ENCODE measurements at places on chromosomes 3 and 15.
A peak's percentile ranks its signal among the peaks of the same experiment; 100 is the strongest.

- no peak for ATAC-seq
Observed at GRCh38 chr3:96259299-96259698, 555.1 kb upstream of the EPHA6 start.

GRCh38 chr3:89806166-89806565 lies 698.7 kb downstream of the EPHA3 start:
- no peak for ATAC-seq

GRCh38 chr3:152335273-152335672 lies 66.5 kb downstream of the MBNL1 start:
- no peak for ATAC-seq

- no peak for ATAC-seq
Observed at GRCh38 chr3:183823963-183824362, 1.4 kb downstream of the MAP6D1 start.

DNA sequence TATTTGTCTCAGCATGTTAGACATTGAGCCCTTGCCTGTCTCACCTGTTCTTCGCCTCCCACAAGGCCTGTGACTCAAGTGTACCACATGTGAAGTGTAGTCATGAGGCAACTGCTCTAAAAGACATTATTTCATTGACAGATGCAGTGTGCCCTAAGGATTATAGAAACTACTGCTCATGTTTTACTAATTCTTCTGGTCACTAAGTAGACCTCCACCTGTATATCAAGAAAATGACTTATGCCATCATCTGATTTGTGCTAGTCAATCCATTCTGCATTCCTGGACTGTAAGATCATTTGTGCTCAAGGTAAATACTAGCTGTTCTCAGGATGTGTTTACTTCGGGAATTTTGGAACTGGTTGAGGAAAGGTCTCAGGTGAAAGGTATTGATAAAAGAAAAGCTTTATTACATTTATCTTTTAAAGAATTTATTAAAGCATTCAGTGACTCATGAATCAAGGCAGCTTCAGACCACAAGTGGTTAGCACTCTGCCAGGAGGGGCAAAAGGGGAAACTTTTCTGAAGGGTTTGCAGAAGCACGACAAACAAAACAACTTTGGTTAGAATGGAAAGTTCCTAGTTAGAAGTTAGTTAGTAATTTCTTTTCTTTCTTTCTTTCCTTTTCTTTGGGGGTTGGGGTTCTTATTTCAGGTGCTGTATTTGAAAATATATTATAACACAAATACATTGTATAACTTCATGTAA lies 465.3 kb upstream of the CBLB start:
- ATAC-seq, result no peak

GRCh38 chr3:69420781-69421520 lies 35.1 kb upstream of the FRMD4B start:
- ATAC-seq, result peak; percentile 62

DNA sequence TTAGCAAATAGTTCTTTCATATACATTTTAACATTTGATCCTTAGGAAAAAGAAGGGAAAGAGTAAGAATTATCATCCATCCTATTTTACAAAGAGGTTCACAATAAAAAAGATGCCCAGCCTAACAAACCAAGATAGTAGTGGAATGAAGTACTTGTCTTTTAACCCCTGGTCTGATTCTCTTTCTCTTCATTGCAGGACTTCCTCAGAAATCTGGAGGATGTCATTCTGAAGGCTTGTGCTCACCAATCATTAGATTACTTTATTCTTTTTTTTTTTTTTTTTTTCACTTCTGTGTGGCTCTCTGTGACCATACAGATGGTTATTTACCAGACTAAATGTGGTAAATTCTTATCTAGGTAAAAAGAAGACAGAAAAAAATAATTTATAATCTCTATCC lies 7.0 kb downstream of the HDGFL3 start:
- ATAC-seq, result no peak

GRCh38 chr3:128273109-128273840 lies 120.0 kb downstream of the EEFSEC start:
- ATAC-seq, result no peak

GRCh38 chr15:99729920-99730319 lies 3.3 kb downstream of the LYSMD4 start:
- ATAC-seq, result no peak

GRCh38 chr15:57205027-57205855 lies 171.1 kb upstream of the CGNL1 start:
- ATAC-seq, result no peak

DNA sequence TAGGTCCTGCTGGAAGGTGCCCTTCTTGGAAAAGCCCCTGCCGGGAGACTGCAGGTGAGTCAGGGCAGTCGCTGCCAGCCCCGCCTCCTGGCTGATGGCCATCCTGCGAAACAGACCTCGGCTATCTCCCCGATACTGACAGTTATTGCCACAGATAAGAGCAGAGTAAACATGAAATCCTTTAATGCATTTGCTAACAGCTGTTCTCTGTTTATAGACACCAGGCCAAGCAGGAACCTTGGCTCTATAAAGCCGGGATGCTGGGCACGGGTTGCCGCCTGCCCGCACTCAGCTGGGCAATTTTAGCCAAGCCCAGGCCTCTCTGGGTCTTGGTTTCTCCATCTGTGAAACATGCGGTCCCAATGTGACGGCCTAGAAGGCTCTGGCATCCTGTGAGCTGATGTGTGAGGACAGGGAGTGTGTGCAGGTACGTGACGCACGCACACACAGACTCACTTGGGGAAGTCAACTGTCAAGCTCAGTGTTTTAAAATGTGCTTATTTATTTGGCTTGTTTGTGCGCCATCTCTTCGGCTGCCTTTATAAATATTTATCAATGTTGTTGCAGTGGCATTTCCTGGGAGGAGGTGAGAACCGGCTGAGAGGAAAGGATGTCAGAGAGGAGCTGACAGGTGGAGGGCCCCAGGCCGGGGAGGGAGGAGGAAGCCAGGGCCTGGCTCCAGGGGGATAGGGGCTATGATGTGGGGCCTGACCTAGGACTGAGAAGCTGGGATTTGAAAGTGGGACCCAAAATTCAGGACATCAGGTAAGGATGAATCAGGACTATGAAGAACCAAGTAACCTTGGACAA lies 50.8 kb upstream of the PRR23E start:
- ATAC-seq, result no peak

DNA sequence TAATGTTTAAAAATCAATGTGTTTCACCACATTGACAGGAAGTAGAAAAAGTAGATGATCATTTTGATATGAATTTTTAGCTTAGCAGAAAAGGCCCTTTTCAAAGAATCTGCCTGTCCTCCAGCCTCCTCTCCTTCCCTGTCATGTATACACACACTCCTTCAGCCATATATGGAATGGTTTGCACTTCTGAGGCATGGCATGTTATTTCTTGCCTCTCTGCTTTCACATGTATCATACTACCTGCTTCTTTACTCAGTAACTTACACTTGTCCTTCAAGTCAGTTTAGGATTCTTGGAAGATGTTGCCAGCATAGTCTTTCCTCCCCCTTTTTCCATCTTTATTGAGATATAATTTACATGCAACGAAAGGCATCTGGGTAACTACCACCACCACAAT lies 79.0 kb downstream of the REC114 start:
- no peak for ATAC-seq

DNA sequence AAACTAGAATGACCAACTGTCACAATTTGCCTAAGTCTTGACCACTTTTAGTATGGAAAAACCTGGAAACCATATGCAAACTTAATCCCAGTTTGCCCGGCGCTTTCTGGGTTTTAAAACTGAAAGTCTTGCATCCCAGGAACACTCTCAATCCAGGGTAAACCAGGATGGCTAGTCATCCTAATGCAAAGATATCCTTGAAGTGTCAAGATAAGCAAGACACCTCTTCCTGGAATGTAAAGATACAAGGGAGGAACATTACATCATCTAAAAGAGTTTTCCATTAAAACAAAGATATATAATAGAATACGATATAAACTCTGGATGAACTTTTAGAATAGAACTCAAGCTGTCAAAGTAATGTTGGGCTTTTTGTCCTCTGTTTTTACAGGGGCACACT lies 188.5 kb downstream of the MAGI1 start:
- no peak for ATAC-seq

GRCh38 chr3:139638518-139638917 lies 39.3 kb downstream of the NMNAT3 start:
- ATAC-seq, result no peak

DNA sequence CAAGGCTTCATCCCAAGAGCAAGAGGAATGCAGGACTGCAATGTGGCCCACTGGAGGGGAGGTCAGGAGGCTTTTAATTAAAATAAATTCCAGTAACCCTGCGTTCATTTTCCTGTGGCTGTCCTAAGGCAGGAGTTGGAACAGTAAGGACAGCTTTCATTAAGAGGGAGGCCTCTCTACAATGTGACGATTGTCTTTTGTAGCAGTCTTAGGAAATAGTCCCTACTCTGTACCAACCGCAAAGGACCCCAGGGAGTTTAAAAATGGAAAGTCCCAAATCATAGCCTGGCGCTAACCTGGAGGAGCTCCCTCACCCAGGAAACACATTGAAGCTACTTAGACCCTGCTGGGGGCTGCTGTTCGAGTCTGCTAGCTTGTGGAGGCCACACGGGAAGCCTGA lies 62.8 kb downstream of the SYNM start:
- no peak for ATAC-seq

DNA sequence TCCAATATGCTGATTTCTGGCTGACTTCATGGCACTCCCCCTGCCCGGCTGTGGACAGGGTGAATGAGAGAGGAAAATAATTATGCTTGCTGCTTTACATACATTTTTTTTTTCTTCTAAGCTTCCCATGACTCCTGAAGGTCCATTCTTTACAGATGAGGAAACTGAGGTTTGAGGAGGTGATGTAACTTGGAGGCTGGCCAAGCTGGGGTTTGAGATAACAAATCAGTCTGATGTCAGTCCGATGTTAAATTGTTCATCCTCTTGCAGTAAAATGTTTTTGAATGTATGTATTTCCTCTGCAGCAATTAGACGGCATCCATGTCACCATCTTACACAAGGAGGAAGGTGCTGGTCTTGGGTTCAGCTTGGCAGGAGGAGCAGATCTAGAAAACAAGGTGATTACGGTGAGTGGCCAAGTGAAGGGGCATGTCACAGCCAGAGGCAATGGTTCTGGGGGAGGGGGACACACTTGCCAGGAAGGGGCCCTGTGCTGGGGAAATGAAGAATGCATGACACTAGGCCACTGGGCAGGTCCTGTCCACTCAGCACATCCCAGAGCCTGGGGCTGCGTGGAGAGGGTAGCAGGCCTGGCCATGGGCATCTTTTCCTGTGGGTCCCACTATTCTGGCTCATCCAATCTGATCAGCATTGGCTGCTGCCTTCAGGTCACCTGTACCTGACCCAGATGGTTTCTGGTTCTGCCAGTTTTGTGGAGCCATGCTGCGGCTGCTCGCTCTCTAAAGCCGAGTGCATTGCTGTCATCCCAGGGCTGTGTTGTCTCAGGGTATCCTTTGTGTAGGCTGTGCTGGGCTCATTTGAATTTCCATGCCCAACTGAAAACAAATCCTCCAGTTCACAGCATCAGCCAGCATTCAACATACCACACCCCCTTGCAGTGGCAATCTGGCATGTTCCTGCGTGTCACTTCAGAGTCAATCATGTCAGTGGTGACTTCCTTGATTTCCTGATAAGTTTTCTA lies 20.4 kb downstream of the STARD5 start:
- ATAC-seq, result no peak

DNA sequence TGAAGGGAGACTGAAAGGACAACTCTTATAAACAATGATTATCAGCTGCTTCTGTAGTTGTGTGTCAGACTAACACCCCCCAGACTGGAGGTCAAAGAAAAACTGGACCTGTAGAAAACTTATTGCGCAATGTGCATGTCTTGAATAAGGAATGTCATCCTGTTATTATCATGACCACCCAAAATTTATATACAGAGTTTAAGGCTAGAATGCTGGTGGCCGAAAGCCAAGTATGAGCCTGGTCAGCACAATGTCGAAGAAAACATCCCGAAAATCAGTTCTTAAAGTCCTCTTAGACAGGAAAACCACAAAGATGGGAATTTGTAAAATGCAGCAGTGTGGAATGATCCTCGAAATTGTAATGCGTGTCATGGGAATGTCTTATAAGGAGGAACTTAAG lies 29.3 kb downstream of the RFTN1 start:
- ATAC-seq, result peak; percentile 40

DNA sequence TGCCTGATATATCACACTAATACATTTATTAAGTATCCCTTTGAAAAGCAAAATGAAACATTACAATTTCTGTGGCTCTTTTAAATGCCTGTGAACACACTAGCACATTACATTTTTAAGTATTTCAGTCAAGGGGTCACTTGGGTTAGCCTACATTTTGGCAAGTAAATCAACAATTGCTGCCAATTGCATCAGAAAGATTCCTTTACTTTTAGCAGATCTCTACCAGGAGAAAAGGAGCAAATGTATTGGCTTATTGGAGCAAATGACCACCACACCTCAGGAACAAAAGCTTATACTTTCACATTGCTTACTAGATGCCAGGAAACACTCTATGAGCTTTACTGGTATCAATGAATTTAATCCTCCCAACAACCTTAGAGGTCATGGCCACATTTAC lies 947.1 kb downstream of the FHIT start:
- no peak for ATAC-seq

GRCh38 chr15:89090791-89091626 lies 2.8 kb downstream of the ABHD2 start:
- ATAC-seq, result no peak

DNA sequence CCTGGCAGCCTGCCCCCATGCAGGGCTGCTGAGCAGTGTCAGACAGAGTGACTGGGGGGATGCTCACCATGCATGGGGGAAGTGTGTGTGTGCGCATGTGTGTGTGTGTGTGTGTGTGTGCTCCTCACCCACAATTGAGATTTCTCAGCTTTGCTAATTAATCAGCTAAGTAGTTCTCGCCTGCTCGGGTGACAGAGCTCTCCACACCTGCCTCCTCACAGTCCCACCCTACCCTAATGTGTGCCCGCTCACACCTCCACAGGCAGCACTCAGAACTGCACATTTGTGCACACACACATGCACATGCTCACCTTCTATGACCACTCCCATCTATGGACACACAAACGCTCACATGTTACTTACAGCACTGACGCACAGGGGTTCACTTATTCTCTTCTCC lies 37.3 kb downstream of the CACNA2D2 start:
- no peak for ATAC-seq

DNA sequence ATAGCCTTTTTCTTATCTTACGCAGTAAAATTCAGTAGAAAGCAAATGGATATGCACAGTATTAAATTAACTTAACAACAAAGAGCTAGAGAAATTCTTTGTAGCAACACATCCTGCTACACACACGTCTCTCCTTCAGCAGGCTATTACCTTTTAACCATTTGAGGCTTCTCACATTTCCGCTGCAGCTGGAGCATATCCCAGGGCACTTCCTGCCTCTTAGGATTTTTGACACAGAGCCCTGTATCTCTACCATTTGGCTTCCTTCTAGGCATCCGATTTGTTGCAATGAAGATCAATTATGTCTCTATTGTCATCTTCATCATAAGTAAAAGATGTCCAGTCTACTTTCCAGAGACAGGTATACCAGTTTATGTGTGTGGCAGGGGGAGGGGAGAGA lies 292.4 kb upstream of the CBLB start:
- no peak for ATAC-seq

All from gastroesophageal sphincter (tissue), 4 donors.